Stimulated activated CD8-positive, alpha-beta memory T cell treated with anti-CD3 and anti-CD28 coated beads, Interleukin-7, amount 100 ng/mL, for 4 hours (primary cell): ENCODE measurements at places on chromosomes 1 and 21.

DNA sequence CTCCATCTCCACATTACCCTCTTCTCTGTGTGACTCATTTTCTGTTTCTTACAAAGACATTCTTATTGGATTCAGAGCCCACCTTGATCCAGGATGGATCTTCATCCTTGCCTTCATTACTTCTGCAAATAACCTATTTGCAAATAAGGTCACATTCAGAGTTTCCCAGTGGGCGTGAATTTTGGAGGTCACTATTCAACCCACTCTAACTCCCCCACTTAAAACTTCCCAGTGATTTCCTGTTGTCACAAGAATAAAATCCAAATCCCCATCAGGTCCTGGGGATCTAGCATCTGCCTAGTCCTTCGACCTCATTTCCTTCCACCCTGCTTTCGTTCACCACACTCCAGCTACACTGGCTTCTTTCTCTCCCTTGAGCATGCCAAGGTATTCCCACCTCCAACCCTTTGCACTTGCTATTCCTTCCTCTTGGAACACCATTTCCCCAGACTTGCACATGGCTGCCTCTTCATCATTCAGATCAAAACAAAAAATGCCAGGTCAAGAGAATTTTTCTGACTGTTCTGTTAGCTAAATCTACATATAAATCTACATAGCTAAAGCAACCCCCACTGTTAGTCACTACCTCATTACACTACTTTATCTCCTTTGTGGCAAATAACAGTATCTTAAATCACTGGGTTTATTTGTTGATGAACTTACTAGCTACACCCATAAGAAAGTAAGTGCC is 187.2 kb downstream of the TOMM20 start:
- DNase-seq: no peak

DNA sequence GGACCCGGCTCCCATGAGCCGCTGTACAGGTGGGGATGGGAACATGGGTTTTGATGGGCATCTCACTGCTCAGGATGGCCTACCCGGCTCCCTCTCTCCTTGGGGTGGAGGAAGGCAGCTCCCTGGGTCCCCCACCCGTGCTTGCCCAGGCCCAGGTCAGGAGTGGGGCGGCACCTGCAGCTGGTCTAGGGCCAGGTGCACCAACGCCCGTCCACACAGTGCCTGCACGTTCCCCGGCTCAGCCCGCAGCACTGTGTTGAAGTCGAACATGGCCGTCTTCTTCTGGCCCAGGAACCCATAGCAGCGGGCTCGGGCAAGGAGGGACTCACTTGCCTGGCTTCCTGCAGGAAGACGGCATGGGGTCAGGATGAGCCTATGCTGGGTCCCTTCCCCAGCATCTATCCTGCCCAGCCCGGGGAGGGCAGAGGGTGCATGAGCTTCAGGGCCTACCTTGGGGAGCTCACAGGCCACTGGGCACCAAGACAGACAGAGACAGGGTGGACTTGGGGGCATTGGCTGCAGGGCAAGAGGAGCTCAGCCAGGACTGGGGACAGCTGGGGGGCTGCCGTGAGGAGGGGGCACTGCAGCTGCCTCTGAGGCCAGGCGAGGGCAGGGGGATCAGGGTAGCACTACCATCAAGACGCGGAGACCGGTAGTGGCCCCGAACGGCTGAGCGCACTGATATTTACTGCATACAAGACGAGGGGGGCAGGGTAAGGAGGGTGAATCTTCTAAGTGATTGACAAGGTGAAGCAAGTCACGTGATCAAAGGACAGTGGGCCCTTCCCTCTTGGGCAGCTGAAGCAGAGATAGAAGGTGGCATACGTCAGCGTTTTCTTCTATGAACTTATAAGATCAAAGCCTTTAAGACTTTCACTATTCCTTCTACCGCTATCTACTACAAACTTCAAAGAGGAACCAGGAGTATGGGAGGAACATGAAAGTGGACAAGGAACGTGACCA is 17.8 kb downstream of the TTC34 start:
- no peak for DNase-seq

GRCh38 chr1:212684076-212684475 is 15.6 kb downstream of the BATF3 start:
- DNase-seq: no peak

DNA sequence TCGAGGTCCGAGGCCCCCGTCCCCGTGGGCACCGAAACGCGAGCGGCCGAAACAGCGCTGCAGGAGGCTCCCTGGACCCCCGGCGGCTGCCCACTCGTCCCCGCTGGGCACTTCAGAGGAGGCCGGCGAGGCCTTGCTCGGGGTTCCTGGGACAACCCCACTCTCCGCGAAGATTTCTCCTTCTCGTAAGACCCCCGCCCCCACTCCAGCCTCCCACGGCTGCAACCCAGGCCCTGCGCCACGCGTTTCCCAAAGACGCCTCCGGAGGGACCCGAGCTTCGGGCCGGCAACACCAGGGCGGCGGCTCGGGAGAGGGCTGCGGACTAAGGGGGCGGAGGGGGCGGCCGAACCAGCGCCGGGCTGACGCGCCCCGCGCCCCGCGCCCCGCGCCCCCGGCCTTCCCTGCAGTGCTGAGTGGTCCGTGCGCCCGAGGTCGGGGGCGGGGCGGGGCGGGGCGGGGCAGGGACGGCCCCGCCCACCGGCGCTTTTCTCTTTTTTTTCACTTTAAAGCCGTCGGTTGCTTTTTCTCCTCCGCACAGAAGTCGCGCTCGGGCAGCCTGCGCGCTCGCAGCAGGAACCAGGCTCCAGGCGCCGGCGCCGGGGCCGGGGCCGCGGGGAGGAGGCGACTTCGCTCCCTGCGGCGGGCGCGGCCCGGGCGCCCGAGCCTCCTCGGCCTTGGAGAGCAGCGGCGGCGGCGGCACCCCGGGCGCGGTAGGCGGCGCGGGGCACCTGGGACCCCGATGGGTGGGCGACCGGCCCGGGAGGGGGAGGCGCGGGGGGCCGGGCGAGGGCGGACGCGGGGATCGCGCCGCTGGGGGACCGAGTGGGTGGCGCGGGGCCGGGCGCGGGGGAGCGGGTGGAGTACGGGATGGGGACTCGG is at the start of gene SPSB1:
SPSB1 (plus strand) TSS at position 534 of the 880 bp plus-strand sequence. CDS start 62,998 bp downstream, outside the sequence.
- peak; percentile 57 for DNase-seq

GRCh38 chr1:54716299-54717047 is 812 bp downstream of the TTC4 start:
- DNase-seq: no peak

DNA sequence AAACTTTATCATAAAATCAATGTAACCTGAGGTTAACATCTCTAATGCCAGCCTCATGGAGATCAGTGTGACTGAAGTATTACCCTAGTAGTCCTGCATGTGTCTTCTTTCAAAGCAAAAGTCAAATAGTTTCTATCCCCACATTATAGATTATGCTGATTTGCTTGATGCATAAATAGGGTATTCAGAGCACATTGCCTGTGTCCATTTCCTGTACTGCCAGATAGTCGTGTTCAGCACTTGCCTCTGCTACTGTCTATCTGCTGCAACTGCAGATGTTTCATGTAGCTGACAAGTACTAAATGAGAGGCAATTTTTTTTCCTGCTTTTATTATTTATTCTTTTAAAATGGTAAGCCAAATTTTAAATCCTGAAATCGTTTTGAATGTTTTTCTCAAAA is 348.7 kb downstream of the CHRM3 start:
- DNase-seq: no peak

GRCh38 chr1:200226268-200226968 is 183.4 kb downstream of the ZNF281 start:
- no peak for DNase-seq

- no peak for DNase-seq
Measured at GRCh38 chr1:23801338-23801748, 789 bp upstream of the GALE start.

GRCh38 chr1:13543451-13544220 is 29.8 kb upstream of the LRRC38 start:
- no peak for DNase-seq

GRCh38 chr1:200179781-200180160 is 152.3 kb downstream of the NR5A2 start:
- no peak for DNase-seq

DNA sequence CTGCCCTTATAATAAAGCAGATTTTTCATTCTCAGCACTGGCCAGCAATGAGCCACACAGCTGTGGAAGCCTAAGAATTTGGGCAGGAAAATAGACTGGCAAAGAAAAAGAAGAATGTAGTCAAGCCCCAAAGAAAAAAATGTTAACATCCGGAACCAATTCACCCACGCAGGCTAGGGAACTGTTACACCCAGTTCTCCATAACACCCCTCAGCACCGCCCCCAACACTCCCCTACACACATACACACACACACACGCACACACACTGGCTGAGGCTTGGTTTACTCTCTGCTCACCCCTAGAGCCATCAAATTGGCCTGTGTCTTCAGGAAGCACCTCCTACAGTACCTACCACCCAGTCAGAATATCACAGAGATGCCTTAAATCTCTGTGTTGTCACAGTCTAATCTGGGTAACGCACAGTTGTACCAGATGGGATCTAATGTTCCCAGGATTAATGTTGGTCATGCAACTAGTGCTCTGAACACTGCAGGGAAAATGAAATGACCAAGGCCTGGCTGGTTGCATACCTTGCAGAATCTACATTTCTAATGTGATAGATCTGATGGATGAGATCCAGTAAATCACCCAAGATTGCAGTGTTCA is 14.5 kb downstream of the TBX15 start:
- DNase-seq: no peak

GRCh38 chr1:159991513-159991912 is 37.5 kb upstream of the SLAMF9 start:
- no peak for DNase-seq

DNA sequence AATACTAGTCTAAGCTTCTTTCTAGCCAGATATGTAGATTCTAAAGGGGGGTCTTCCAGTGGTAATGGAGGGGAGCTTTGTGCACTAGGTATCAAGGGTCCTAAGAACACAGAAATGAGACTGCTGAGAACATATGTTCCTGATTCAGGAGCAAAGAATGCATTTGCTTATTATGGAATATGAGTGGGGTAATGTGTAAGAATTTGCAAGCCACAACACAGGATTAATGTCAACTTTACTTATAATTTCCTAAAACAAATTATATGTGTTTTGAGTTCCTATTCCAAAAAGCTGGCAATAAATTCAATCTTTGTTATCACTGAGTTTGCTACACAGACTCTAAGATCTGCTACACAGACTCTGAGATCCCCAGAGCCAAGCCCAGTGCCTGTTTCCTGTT is 357.0 kb upstream of the PTBP2 start:
- DNase-seq: no peak

DNA sequence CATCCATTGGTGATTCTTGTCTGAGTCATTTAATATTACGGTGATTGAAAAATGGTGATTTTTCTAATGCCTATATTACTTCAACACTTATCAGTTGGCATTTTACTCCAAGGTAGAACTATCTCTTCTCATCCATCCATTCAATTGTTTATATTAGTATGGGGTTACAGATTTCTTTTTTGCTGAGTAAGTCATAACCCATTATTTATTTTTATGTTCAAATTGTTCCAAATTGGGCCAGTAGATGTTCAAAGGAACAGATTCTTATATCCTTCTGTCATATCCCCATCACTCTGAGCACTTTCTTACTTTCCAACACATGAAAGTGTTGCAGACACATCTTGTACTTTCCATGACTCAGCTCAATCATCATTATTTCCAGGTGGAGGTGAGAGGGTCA is 466.8 kb upstream of the CAMK1G start:
- no peak for DNase-seq

- no peak for DNase-seq
Measured at GRCh38 chr1:204992201-204992997, 50.6 kb upstream of the CNTN2 start.

- DNase-seq: no peak
Measured at GRCh38 chr21:40752125-40752524, 94.8 kb downstream of the DSCAM start.

DNA sequence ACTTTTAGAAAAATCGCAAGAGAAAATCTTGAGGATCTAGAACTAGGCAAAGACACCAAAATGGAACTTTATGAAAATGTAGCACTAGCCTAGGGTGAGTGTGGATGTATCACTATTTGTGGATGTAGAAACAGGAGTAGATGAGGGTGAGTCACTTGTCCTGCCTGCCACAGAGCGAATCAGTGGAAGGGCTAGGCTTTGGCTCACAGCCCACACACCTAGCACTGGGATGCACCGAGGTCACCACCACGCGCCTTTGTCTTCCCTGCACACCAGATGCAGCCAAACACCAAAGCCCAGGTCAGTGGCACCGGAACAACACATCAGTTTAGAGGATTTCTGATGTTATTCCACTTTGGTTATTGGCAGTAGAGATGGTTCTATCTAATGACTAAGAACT is 38.2 kb downstream of the PKNOX1 start:
- no peak for DNase-seq

DNA sequence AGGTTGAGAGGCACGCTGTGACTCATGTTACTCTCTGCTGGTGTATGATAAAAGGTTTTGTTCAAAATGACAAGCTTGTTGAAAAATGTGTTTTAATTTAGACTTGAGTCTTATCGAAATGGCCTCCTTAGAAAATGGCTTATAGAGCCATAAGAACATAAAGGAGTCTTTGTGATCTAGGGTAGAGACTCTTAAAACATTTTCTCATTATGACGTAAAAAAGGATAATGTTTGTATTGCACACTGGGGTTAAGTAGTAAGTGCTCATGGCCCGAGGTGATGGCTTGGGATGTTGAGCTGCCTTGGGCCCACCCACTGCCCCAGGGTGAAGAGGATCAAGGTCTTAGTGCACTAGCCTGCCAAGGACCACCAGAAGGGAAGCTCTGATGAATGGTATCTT is 117.4 kb downstream of the DISC1 start:
- DNase-seq: no peak

DNA sequence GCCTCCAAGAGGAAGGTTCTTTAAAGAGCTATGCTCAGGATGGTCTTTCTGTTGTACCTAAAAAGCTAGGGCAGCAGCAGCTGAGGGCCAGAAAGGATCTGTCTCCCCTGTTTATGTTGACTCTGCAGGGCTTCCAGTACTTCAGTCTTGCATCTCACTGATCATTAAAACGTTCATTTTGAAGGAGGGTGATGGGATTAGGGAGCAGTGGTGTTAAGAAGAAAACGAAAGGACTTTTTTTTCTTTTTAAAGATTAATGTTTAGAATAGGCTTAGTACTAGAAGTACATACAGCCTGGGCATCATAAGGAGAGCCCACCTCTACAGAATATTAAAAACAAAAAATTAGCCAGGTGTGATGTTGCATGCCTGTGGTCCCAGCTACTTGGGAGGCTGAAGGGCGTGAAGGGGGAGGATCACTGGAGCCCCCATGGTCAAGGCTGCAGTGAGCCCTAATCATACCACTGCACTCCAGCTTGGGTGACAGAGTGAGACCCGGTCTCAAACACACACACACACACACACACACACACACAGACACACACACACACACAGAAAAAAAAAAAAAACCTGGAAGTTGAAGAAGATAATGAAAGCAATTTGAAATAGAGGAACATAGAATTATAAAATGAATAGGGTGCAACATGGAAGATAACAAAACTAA is 2.9 kb downstream of the CR1L start:
- no peak for DNase-seq

DNA sequence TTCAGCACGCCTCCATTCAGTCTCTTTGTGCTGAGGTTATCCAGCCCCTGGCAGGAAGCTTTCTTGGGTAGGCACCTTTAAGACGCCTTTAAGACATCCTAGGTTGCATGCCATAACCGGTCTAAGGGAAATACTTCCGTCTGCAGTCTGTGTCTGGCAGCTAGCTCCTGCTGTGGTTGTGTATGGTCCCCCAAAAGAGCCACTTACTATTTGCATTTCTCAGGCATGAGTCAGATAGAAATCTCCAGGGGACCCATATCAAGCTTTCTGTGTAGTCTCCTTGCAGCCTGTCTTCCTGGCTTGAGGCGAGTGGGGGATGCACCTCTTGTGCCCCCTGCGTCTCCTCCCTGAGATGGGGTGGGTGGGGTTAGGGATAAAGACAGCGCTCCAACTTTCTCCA is 10.0 kb upstream of the RYR2 start:
- no peak for DNase-seq

- no peak for DNase-seq
Measured at GRCh38 chr1:20211511-20211931, 25.2 kb upstream of the PLA2G2C start.
